CD4-positive, alpha-beta T cell treated with Interferon alpha-2 for 1 hour (primary cell): ENCODE measurements at places on chromosomes 2 and 18.

GRCh38 chr2:25920336-25920735 is 42.0 kb upstream of the ASXL2 start:
- DNase-seq = no peak

GRCh38 chr2:231627384-231628120 is 34.9 kb downstream of the TEX44 start:
- no peak for DNase-seq

GRCh38 chr2:118417406-118418120 is 329.3 kb downstream of the INSIG2 start:
- no peak for DNase-seq

- no peak for DNase-seq
These were observed 49.3 kb downstream of the NRP2 start for GRCh38 chr2:205731583-205731981.

GRCh38 chr2:29281916-29282247 is 166.7 kb downstream of the CLIP4 start:
- DNase-seq = no peak

DNA sequence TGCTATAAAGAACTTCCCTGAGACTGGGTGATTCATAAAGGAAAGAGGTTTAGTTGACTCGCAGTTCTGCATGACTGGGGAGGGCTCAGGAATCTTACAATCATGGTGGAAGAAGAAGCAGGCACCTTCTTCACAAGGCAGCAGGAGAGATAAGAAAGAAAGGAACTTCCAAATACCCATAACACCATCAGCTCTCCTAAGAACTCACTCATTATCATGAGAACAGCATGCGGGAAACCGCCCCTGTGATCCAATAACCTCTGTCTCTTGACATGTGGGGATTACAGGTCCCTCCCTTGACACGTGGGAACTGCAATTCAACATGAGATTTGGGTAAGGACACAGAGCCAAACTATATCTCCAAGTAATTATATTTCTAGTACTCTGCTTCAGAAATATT is 163.8 kb upstream of the CDH20 start:
- no peak for DNase-seq

DNA sequence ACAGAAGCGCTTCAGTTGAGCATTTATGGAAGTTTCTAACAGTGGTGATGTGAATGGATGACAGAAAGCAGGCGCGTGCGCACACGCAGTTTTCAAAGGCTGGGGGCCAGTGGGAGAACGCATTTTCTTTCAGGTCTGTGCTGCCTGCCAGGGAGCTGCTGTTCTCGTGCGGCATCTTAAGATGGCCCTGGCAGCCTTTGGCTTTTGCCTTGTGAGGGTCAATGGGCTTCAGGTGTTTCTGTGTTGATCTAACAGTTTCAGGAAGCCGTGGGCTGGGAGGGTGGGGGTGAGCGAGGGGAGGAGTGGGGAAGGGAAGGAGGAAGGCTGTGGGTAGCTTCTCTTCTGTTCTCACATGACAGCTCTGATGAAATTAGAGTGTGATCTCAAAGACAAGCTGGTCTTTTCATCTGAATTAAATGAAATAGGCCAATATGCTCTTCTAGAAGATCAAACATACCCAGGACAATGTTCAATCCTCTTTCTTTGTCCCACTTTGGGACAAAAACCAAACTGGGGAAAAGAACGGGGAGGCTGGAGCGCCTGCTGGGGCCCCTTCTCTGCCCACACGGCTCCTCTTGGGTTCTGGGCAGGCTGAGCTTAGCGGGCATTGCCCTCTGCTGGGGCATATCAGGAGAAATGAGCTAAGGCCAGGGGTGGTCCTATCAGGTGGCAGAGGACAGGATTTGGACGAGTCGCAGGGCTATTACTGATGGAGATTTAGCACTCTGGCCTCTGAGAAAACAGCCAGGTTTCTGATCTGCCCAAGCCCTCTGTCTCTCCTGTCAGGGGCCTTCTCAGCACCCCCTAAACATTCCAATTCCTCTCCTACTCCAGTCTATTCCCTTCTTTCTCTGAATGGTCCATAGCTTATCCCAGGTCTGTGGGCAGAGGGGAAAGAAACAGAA is 126.2 kb upstream of the LGALSL start:
- DNase-seq = peak; percentile 68

- no peak for DNase-seq
These were observed 69.3 kb upstream of the BZW1 start for GRCh38 chr2:200742426-200742825.

DNA sequence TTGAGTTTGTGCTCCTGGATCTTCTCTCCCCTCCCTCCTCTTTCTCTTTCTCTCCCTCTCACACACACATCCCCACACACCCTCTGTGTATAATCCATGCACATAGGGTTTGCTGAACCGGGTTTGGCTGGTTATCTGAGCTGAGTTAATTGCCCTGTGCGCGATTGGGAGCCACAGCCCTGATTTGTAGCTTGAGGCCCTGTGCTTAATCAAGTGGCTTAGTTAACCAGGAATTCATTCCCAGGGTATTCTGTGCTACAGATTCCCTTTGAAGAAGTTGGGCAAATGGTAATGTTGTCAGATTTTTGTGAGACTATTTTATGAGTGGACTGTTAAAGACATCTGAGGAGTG is 6.2 kb downstream of the PARD3B start:
- DNase-seq = no peak

- no peak for DNase-seq
These were observed 61.1 kb downstream of the FMNL2 start for GRCh38 chr2:152396051-152396511.

GRCh38 chr2:45780541-45781463 is 129.3 kb downstream of the PRKCE start:
- no peak for DNase-seq

DNA sequence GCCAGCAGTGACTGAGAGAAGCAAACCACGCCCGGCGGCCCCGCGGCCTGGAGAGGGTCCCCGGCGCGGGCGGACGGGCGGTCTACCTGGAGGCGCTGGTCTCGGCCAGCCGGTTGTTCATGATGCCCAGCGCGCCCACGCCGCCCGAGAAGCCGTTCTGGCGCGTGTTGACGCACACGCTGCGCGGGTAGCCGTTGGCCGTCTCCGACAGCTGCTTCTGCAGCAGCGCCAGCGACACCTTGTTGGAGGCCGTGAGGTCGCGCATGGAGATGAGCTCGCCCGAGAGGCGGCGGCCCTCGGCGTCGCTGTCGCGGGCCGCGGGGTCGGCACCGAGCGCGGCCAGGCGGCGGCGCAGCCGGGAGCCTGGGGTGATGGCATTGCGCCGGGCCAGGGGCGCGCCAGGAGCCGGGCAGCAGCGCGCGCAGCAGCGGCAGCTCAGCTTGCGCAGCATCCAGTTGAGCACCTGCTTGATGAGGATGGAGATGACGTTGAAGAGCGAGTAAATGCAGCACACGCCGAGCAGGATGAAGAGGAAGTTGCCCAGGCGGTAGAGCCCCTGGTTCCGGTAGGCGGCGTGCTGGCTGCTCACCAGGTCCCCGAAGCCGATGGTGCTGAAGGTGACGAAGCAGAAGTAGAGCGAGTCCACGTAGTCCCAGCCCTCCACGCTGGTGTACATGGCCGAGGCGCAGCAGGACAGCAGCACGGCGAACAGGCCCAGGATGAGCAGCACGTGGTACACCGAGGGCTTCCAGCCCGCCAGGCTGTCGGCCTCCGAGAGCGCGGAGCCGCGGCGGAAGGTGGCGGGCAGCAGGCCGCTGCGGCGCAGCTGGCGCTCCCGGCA is 118.1 kb downstream of the MSH2 start:
- peak; percentile 80 for DNase-seq

DNA sequence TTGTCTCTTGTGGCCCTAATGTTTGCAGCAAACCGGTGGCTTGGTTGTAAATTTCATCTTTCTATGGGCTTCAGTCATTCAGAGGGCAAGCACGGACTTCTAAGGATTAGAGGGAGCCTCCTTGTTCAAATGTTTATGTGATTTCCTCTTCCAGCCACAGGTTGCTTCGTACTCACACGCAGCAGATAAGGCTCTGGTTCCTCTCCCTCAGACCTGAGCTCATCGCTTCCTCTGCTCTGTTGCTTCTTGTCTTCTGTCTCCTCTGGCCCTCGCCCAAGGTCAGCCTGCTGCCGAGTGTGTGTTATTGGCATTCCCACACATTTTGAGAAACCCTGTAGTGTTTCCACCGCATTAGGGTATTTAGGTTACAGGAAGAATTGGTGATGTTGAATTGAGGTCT is 44.0 kb downstream of the MYL12B start:
- no peak for DNase-seq

- DNase-seq = no peak
These were observed 140.8 kb downstream of the FAM210A start for GRCh38 chr18:13585379-13586153.
